Motor neuron (in vitro differentiated cells): ENCODE measurements at places on chromosomes 1 and 21. TPM values are rescaled to one million over a fixed set of nuclear protein-coding genes. Genes with fewer than 3 reads are reported as not detected.

TDRD5 gene
- total RNA-seq: 0.17 TPM in 1 of 2 replicates, not detected in the other

TSPAN1 gene
- 0.59 and 1.1 TPM in 2 replicates for total RNA-seq

LORICRIN gene
- not detected in 2 replicates for total RNA-seq

GSTM1 gene
- not detected in 2 replicates for total RNA-seq

NRIP1 gene
- total RNA-seq: 25.5 and 26.2 TPM in 2 replicates

RGS16 gene
- 12.7 and 23.3 TPM in 2 replicates for total RNA-seq

RASAL2 gene
- total RNA-seq: 36.6 and 38.2 TPM in 2 replicates

OR4F29 gene
- total RNA-seq: 0.50 and 0.74 TPM in 2 replicates

GJA8 gene
- total RNA-seq: 0.53 and 0.77 TPM in 2 replicates

LHX8 gene
- 0.17 and 0.23 TPM in 2 replicates for total RNA-seq

LCE1C gene
- total RNA-seq: not detected in 2 replicates

CHAF1B gene
- total RNA-seq: 0.56 and 0.70 TPM in 2 replicates

ABCA4 gene
- 2.2 and 3.7 TPM in 2 replicates for total RNA-seq

ITGB2 gene
- total RNA-seq: 0.45 TPM in 1 of 2 replicates, not detected in the other

TIE1 gene
- total RNA-seq: 14.2 and 19.5 TPM in 2 replicates

LCE1A gene
- total RNA-seq: not detected in 2 replicates

KCNK1 gene
- 0.27 and 0.31 TPM in 2 replicates for total RNA-seq

OR2L2 gene
- 0.13 TPM in 1 of 2 replicates, not detected in the other for total RNA-seq

LRRC38 gene
- 0.09 TPM in 1 of 2 replicates, not detected in the other for total RNA-seq

CD1C gene
- not detected in 2 replicates for total RNA-seq

ALPL gene
- total RNA-seq: 0.85 and 2.9 TPM in 2 replicates

CSMD2 gene
- 50.0 and 56.3 TPM in 2 replicates for total RNA-seq

SLC1A7 gene
- 0.63 and 2.3 TPM in 2 replicates for total RNA-seq

DMRTA2 gene
- 0.19 and 0.22 TPM in 2 replicates for total RNA-seq

SERINC2 gene
- total RNA-seq: 1.6 and 1.9 TPM in 2 replicates

SIK1 gene
- 1.6 and 2.1 TPM in 2 replicates for total RNA-seq

RGS8 gene
- total RNA-seq: 0.04 and 1.5 TPM in 2 replicates

LENEP gene
- total RNA-seq: 2.6 and 2.9 TPM in 2 replicates

SMIM1 gene
- total RNA-seq: 2.0 and 3.1 TPM in 2 replicates

PDZK1 gene
- 0.92 and 0.94 TPM in 2 replicates for total RNA-seq

PRXL2B gene
- 15.5 and 18.2 TPM in 2 replicates for total RNA-seq

RGS1 gene
- 1.3 and 2.1 TPM in 2 replicates for total RNA-seq

FCGR1A gene
- 0.63 and 1.6 TPM in 2 replicates for total RNA-seq

C1orf116 gene
- 0.17 and 0.34 TPM in 2 replicates for total RNA-seq

CDCP2 gene
- total RNA-seq: not detected in 2 replicates

LCE1B gene
- 0.38 TPM in 1 of 2 replicates, not detected in the other for total RNA-seq

LRRC3 gene
- 0.18 and 1.0 TPM in 2 replicates for total RNA-seq

PARK7 gene
- 344 and 382 TPM in 2 replicates for total RNA-seq

OR2T35 gene
- total RNA-seq: not detected in 2 replicates

TNFRSF4 gene
- 0.38 and 0.49 TPM in 2 replicates for total RNA-seq

IQGAP3 gene
- total RNA-seq: 0.54 and 1.4 TPM in 2 replicates

ACP6 gene
- total RNA-seq: 5.4 and 6.4 TPM in 2 replicates

OLIG2 gene
- total RNA-seq: not detected in 2 replicates

KMO gene
- total RNA-seq: 0.57 and 1.1 TPM in 2 replicates

RPL22 gene
- total RNA-seq: 308 and 340 TPM in 2 replicates

OR10J1 gene
- 0.62 and 0.97 TPM in 2 replicates for total RNA-seq

IQCC gene
- 5.2 and 6.3 TPM in 2 replicates for total RNA-seq

NBPF4 gene
- not detected in 2 replicates for total RNA-seq

GOLT1A gene
- 0.49 TPM in 1 of 2 replicates, not detected in the other for total RNA-seq

SMG7 gene
- total RNA-seq: 27.1 and 28.3 TPM in 2 replicates
